ENCODE measurements at places on chromosomes 13 and 19.

DNA sequence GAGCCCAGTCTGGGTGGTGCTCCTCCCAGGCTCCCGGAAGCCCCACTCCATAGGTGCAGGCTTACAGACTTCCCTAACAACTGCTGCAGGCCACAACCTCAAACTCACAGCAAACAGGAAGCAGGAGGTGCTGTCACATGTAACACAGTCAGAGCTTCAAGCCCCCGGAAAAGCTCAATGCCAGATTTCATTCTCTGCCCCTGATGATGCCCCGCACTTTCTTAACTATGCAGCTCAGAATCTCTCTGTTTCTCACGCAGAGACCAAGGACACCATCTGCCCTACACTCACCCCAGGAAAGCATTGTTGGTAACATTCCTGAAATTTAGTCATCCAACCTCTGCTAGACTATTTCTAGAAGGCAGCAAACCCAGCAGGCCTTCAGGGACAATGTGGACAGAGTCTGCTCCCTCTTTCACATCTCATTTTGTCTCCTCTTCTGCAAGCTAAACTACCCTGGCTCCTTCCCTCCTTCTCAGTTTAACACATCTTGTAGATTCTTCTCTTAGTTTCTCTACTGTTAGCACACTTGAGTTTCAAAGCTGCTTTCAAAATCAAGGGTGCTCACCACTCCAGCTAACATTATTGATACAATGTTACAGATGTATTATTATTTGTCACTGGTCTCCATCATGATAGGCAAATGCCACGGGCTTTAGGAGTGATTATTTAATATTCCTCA lies 162.5 kb downstream of the KCTD12 start:
- no peak for DNase-seq

DNA sequence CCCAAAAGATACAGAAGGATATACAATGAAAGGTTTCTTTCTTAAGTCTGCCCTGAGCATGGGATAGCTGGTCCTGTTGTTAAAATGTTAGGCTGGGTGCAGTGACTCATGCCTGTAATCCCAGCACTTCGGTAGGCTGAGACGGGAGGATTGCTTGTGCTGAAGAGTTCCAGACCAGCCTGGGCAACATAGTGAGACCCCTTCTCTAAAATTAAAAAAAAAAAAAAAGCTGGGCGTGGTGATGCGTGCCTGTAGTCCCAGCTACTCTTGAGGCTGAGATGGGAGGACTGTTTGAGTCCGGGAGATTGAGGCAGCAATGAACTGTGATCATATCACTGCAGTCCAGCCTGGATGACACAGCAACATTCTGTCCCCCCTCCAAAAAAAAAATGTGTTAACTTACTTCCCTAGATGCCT lies 52.5 kb upstream of the SHKBP1 start:
- no peak for DNase-seq

GRCh38 chr13:92407858-92408257 lies 818.7 kb upstream of the GPC6 start:
- DNase-seq: no peak

DNA sequence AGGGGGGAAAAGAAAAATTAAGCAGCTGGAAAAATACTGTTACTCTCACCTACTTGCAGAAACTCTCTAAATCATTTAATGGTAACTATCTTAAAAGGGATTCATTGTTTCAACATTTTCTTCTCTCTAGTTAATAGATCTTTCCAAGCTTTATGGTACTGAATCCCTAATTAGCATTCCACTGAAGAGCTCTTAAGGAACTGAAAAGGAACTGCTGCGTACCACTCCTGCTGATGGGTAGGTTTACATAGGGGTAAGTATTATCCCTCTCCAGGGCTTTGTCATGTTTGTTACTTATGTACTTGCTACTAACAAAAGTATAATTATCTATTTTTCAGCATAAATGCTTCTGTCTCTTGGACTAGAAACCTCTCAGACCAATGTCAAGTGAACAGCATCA lies 12.5 kb downstream of the TEX30 start:
- no peak for DNase-seq

GRCh38 chr19:51695702-51696315 lies 2.7 kb downstream of the SPACA6 start:
- DNase-seq: no peak

GRCh38 chr13:112434032-112434431 lies 57.9 kb downstream of the SPACA7 start:
- DNase-seq: no peak

GRCh38 chr13:23003446-23003845 lies 177.3 kb upstream of the SGCG start:
- DNase-seq: no peak

DNA sequence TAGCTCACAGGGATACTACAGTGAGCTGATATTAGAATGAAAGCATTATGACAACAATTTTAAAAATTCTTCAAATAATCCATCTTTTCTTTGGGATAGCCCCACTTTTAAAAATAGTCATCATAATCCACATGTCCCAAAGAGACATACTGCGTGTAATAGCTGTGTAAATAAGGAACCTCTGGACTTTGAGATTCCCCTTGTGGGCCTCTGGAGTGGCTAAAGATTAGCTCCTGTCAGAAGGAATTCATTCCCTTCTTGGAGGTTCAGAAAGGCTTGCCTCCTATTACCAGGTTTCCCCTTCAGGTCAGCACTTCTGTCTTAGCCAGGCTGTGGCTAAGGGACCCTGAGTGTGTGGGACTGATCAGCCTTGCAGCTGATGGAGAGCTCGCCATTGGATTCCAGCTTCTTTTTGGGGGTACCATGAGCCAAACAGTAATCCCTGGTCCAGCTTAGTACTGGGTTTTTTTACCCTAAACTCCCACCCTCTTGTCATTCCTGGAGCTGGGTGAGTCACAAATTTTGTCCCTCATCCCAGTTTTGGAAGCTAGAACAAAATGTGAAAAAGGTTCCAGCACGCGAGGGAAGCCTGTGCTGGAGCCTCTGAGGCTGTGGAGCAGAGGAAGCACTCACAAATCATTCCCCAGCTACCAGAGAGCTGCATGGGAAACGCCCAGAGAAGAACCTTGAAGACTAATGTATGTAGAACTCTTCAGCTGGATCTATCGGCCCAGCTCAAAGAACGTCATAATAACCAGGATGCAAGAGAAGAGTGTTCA lies 96.7 kb downstream of the RNASEH2B start:
- DNase-seq: no peak

GRCh38 chr13:40476175-40476958 lies 190.1 kb downstream of the FOXO1 start:
- no peak for DNase-seq

DNA sequence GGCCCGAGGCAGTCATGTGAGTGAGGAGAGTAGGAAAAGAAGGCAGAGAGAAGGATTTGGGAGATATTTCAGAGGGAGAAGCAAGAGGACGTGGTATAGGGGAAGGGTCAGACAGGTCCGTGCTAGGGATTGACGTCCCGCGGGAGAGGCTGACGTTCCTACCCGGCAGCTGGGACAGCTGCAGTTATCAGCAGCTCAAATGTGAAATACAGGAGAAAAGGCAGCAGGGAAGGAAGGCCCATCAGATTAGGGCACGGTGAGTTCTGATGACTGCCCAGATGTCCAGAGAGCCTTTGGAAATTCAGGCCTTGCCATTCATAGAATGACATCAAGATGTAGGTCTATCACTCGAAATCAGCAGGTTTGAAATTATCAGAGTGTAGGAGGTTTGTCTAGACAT lies 88.4 kb downstream of the IRS2 start:
- DNase-seq: no peak

GRCh38 chr13:44305286-44305685 lies 68.3 kb upstream of the SERP2 start:
- no peak for DNase-seq

DNA sequence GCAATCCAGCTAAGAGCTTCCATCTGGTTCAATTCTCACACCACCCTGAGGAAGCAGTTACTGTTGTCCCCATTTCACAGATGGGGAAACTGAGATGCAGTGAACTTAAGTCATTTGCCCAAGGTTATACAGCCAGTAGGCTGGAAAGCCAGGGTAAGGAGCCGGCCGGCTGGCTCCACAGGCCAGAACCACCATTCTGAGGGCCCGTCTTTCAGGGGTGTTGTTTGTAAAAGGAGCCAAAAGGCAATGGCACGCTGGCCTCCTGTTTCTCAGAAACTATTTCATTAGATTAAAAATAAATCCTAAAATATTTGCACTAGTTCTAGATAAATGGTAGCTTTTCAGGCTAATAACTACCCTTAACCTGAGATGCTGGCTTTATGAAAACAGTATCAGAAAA lies 114.9 kb downstream of the CRYL1 start:
- no peak for DNase-seq

- no peak for DNase-seq
Measured at GRCh38 chr19:41638641-41639081, 11.8 kb upstream of the CEACAM4 start.

- DNase-seq: no peak
Measured at GRCh38 chr13:111486331-111486730, 165.9 kb downstream of the TEX29 start.

DNA sequence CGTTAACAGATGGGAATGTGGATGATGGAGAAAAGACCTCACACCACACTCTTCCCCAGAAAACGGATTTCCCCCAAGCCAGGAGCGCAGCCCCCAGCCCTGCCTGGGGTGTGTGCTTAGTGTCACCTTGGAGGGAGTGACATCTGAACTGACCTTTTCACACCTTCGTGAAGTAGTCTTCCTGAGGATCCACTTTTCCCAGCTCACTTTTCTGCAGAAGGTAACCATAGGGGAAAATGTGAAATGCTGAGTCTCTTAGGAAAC lies 26.2 kb downstream of the SIAH3 start:
- DNase-seq: no peak

GRCh38 chr19:54426291-54426931 lies 11.1 kb downstream of the TTYH1 start:
- no peak for DNase-seq

DNA sequence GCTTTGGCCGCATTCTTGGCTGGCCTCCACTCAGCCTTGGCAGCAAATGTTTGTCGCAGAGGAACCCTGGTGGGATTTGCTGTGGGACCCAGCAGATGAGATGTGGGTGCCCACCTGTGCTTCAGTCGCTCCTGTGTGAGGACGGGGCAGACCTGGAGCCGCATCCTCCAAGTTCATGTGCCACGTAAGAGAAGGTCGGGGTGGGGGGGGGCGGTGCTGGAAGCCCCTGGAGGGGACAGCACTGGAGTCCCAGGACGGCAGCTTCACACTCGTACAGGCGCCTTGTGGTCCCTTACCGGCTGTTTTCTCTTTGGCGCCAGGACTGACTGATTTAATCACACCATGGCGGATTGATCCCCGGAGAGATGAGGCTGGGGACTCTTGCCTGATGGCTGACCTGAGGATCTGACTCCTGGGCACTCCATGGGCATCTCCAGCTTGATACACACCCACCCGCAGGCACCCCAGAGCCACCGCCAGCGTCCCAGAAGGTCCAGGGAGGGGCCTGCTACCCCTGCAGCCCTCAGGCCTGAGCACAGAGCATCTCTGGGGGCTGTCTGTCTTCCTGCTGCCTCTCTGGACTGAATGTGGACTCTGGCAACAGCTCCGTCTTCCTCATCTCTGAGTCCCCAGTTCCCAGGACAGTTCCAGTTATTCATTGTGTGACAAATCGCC lies 10.0 kb upstream of the GRTP1 start:
- no peak for DNase-seq

GRCh38 chr19:44845612-44846454 lies at the start of gene NECTIN2:
Gene NECTIN2 (plus strand): TSS chr19:44846297. CDS start chr19:44846526, 229 bp downstream.
- DNase-seq: peak; percentile 100

- no peak for DNase-seq
Measured at GRCh38 chr19:7303470-7303869, 9.3 kb upstream of the INSR start.

DNA sequence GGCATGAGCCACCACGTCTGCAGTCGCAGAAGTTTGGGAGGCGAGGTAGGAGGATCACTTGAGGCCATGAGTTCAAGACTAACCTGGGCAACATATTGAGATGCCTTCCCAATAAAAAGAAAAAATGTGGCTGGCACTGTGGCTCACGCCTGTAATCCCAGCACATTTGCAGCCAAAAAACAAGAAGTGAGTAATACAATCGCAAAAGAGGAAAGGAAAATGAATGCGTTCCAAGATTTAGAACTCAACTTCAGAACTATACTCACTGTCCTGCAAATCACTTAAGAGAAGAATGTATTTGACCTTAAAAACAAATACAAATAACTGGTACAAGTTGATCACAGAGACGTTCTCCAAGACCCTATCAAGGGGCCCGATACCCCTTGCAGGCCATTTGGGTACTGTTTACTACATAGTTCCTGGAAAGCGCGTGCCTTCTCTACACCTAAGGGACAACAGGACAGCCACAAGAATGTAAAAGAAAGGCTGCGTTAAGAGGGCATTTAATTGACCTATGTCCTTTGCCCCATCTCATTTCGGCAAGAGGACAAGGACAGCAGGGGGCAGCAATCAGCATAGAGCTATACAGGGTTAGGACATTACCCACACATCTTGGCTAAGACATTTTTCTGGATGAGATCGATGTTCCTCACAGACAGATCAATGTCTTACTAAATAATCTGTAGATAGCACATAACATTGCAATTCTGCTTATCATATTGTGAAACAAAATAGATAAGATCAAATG lies 41.3 kb downstream of the FLT3 start:
- no peak for DNase-seq

DNA sequence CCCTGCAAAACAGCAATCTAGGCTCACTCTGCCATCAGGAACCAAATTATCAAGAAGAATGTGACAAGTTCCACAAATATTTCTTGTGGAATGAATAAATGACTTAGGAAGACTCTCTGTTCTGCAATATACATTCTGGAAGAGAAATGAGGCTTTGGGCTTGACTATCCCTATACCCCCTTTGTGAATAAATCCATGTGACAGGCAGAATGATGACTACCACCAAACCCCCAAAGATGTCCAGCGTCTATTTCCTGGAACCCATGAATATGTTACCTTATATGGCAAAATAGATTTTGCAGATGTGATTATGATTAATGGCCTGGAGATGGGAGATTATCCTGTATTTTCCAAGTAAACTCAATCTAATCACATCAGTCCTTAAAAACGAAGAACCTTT lies 139.3 kb downstream of the ENOX1 start:
- no peak for DNase-seq

DNA sequence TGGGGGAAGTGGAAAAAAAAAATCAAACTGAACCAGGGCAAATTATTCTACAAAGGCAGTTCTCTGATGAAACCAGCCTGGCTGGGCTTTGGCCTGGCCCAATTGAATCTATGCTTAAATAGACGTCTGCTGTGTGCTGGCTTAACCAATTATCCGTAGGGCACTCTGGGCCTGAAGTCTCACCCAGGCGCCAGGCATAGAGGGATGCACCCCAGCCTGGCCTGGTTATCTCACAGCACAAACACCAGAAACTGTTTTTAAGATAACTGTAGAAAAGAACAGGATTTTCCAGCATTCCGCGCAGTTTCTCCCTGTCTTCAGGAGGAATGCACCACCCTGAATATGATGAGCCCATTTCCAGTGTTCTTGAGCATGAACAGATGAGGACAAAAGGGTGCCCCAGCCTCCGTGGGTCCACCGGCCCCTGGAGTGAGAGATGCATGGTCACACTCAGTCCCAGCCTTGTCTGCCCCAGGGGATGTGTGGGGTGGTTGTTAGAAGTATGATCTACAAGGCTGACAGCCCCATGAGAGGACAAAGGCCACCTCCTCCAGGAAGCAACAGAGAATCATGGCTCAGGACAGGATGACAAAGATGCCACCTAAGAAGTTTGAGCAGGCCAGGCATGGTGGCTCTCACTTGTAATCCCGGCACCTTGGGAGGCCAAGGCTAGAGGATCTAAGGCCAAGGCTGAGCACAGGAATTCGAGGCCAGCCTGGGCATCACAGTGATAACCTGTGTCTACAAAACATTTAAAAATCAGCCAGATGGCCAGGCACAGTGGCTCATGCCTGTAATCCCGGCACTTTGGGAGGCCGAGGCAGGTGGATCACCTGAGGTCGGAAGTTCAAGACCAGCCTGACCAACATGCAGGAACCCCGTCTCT lies 50.2 kb downstream of the PEPD start:
- no peak for DNase-seq

Measured in ovary (tissue), 10 donors.